ENCODE measurements at places on chromosomes 1 and 21. TPM values are rescaled to one million over a fixed set of nuclear protein-coding genes. Genes with fewer than 3 reads are reported as not detected.
A peak's percentile ranks its signal among the peaks of the same experiment; 100 is the strongest.

SPRR2F gene
- not detected for polyA plus RNA-seq

GRCh38 chr1:15218287-15219279 lies 28.4 kb upstream of the FHAD1 start:
- DNase-seq: no peak

IFNLR1 gene
- 0.99 TPM for polyA plus RNA-seq

CD53 gene
- 12.1 TPM for polyA plus RNA-seq

CELA2B gene
- not detected for polyA plus RNA-seq

GRCh38 chr1:147833231-147833860 lies 69.2 kb upstream of the GJA8 start:
- no peak for DNase-seq

DNA sequence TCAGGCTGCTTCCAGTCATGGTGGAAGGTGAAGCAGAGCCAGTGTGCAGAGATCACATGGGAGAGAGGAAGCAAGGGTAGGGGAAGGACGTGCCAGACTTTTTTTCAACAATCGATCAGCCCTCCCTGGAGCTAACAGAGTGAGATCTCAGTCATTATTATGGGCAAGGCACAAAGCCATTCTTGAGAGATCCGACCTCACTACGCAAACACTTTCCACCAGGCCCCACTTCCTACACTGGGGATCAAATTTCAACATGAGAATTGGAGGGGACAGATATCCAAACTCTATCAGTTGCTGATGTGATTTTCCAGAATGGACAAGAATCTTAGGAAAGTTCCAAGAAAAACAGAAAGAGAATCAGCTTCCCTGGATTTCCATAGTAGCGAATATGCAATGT lies 60.5 kb downstream of the BACE2 start:
- no peak for DNase-seq

DNA sequence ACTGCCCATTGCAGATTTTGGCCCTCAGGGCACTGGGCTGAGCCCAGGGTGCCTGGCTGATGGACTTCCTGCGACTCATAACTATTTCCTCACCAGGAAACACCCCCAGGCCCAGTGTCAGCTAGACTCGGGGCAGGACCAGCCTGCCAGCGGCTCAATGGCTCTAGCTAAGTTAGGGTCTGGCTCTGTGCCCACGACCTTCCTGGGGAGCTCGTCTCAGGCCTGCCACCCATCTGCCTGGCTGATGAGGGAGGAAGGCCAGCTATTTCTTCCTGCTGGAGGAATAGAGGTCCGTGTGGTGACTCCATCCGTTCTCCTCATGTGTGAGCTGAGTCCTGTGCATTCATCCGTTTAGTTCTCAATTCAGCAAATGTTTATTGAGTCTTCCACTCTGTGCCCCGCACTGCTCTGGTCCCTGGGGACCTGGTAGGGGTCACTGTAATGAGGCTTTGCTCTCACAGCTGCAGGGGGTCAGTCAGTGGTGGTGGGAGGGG lies 44.5 kb downstream of the KIRREL1 start:
- no peak for DNase-seq

- DNase-seq: no peak
Observed at GRCh38 chr1:170369000-170369399, 163.0 kb upstream of the GORAB start.

TEX38 gene
- not detected for polyA plus RNA-seq

DNA sequence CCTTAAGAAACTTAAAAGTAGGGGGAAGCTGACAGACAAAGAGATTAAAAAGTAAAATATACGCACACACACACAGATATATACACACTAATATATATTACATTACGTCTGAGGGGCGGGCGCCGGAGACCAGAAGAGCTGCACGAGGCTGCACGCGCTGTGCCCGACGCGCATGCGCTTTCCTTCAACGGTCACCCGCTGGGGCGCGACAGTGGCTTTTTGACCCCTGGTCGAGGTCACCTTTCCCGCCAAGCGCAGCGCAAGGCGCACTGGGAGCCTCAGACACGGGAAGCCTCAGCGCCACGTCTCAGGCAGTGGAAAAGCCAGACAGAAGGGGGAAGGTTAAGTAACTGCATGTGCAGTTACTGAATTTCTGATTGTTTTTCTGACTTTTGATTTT lies at the start of gene HORMAD1:
Gene HORMAD1 (minus strand): TSS at position 193 of the 400 bp plus-strand sequence. CDS start 1,390 bp downstream, outside the sequence.
- no peak for DNase-seq

- DNase-seq: no peak
Observed at GRCh38 chr1:119909890-119910596, 13.7 kb upstream of the ADAM30 start.

- no peak for DNase-seq
Observed at GRCh38 chr1:29669158-29669871, 433.0 kb downstream of the PTPRU start.

GRCh38 chr1:6269720-6270400 lies 9.0 kb upstream of the GPR153 start:
- no peak for DNase-seq

DNA sequence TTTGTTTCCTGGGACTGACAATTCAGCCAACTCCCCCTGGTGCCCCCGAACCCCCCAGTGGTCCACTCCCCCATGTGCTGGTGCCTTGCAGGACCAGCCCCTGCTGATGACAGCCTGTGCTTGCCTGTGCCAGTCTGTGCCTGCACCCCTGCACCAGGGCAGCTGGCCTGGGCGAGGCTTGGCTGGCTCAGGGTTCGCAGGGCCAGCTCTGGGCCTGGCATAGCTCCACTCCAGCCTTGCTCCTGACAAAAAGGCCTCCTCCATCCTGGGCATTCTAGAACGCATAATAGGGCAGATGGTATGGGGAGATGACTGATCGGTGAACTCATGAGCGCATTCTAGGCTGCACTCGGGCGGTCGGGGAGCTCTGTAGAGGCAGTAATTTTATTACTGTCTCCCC lies 5.4 kb downstream of the CNTN2 start:
- no peak for DNase-seq

DNA sequence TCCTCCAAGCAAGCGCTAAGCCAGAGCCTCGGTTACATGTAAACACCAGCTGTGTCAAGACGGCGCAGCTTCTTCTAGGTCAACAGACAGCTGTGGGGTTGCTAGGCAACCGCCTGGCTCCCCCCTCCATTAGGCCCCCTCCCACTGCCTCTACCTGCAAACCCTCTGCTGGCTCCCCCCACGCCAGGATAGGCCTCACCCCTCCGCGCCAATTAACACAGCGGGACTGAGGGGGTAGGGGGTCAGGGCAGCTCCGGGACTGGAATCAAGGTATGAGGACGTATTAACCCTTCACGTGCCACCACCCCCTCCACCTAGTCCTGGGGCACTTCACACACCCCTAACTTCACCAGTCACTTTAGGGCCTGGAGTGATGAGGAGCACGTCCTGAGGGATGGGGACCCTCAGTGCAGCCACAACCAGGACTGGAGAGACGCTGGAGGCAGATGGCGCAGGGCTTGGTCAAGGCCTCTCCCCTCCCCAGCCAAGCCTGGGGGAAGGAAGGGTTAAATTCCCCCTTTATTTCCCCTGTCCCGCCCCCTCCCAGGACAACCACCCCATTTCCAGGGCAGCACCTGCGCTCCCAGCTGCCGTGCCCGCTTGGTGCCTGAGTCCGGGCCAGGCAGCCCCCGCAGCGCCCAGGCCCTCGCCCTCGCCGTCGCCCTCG lies 37.4 kb upstream of the WASF2 start:
- DNase-seq: peak; percentile 74

DNA sequence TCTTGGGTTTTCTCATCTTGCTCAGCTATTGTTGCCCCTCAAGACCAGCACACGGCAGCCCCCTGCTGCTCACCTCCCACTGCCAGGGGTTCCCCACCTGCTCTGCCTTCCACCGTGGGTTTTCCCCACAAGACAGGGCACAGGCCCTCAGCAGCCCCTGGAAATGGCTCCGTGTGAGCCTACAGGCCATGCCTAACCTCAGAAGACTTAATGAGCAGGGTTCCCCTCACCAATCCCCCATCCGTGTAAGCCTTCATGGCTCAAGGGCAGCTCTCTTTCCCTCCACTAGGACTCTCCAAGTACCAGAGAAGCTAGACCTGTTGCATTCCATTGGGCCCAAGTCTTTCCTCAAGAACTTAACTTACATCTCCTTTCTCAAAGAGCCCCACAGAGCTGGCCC lies 18.4 kb upstream of the RCAN3 start:
- DNase-seq: no peak

PRKAB2 gene
- polyA plus RNA-seq: 22.4 TPM

DNA sequence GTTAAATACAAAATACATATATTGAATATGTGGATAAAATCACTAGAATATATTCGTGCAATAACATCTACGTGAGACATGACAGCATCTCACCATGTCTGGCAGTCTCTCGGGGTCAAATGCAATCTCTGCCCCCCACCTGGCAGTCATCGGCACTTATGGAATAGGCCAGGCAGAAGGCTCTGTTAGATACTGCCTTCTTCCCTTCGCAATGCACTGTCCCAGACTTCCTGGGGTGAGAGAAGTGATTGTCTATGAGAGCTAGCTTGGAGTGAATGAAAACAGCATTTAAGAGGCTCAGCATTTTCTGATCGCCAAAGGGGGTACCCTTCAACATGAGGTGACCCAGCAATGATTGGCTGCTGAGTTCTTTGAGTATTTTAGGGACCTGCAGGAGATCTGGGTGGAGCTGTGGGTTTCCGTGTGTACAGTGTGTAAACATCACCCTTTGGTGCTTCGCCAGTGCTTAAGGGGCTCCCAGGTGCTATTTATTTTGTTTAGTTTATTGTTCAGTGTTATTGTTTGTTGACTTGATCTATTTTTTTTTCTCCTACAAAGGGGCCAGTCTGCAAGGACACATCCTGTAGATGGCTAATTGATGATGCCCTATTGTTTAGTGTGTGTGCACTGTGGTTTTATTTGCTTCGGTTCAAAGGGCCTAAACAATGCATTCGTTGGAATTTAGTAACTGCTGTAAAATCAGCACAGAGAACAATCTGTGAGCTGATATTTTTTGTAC lies 10.2 kb downstream of the ERG start:
- no peak for DNase-seq

GRCh38 chr1:241808265-241808664 lies 39.7 kb upstream of the EXO1 start:
- no peak for DNase-seq

GRCh38 chr1:162233066-162233465 lies 143.6 kb downstream of the SPATA46 start:
- DNase-seq: no peak

DNA sequence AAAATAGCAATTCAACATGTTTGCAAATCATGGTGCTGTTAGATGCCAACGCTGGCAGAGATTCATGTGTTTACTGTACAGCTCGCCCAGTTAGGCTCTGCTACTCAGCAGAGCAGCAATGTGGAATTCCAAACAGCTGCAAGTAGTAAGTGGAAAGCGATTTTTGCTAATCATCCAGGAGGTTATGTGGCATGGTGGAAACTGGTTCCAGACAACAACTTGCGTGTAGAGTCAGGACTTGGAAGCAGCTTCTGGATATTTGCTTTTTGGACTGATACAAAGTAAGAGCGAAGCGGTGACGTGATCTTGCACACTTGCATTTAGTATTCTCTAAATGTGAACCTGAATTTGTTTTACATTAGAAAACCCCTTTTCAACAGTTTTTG lies 27.1 kb upstream of the HHAT start:
- DNase-seq: no peak

GRCh38 chr1:237671262-237671661 lies 219.5 kb downstream of the ZP4 start:
- DNase-seq: no peak

DNA sequence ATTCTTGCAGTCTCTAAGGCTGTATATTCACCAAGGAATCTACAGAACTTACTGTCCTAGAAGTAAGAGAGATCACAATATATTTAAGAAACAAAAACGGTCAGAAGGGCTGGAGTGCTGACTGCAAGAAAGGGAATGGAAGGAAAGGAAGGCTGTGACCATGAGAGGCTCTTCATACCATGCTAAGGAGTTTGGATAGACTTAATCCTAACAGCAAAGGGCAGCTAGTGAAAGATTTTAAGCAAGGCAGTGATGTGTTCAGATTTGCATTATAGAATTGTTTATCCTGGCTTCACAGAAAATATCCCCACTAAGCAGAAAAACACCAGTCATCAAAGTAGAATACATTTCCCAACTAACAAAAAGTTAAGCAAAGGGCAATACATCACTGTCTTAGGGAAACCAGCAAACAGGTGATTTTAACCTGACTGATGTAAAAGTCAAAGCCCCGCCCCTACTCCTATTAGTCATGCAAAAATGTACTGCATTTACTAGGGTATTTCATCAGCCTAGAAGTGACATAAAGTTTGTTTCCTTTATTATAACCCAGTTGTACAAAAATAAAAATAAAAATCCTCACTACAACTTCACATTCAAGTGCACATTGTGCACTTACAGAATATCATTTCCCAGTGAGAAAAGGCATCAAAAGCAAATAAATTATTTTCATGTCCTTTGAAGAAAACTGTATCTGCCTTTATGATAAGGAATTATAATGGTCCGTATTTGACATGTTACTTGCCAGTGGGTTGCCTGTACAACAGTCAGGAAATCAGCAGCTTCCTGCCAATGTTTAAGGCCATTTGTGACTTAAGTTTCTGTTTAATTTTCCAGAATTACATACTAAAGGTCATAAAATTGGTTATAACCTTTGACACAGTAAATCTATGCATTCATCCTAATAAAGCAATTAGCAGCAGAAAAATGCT lies 17.2 kb downstream of the JAK1 start:
- DNase-seq: no peak

All from heart left ventricle (tissue), 16 donors.